SW480 (cell line): ENCODE measurements at places on chromosomes 12 and 14.

GRCh38 chr14:59125156-59125555 lies 63.3 kb upstream of the DAAM1 start:
- DNase-seq, result no peak

- peak; percentile 14 for DNase-seq
Observed at GRCh38 chr14:90300611-90301047, 31.1 kb downstream of the NRDE2 start.

GRCh38 chr12:32402946-32403345 lies 3.6 kb downstream of the FGD4 start:
- no peak for DNase-seq

- no peak for DNase-seq
Observed at GRCh38 chr12:63944586-63945228, 100.2 kb downstream of the SRGAP1 start.

DNA sequence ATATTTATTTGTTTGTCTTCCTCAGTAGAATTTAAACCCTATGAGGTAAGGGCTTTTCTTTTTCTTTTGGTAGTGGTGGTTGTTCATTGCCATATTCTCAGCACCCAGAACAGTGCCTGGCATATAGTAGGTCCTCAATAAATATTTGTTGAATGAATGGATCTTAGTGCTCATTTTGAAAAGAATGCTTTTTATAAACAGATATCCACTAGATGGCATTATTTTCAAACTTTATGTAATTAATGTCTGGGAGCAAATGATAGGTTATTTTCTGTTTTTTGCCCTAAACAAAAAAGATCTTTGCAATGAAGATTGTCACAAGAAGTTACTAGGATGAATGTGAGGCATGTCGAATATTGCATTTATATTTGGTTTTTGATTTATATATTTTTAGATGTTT lies 64.1 kb downstream of the RAD51B start:
- peak; percentile 17 for DNase-seq

DNA sequence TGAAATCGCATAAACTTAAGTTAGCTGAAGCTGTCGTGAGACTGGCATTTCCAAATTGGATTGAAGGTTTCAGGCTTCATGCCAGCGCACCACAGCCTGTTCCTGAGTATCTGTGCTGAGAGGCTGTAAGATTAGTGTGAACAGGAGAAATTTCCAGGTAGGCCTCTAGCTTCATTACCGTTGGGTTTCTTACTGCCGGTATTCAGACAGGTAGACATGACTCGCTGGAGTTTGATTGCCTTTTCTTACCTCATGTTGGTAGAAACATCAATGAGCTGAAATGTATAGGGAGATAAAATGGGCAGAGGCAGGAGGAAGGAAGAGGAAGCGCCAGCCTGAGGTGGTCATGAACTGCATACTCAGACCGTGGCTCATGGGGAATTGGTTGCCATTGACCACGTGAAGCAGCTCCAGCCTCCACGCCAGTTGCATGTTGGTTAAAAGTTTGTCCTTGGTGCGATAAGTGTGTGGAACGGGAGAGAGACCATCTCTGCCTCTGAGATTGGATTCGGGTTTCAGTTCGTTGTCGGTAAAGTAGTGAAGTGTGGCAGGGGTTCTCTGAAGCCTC lies 42.3 kb upstream of the MMP17 start:
- no peak for DNase-seq

DNA sequence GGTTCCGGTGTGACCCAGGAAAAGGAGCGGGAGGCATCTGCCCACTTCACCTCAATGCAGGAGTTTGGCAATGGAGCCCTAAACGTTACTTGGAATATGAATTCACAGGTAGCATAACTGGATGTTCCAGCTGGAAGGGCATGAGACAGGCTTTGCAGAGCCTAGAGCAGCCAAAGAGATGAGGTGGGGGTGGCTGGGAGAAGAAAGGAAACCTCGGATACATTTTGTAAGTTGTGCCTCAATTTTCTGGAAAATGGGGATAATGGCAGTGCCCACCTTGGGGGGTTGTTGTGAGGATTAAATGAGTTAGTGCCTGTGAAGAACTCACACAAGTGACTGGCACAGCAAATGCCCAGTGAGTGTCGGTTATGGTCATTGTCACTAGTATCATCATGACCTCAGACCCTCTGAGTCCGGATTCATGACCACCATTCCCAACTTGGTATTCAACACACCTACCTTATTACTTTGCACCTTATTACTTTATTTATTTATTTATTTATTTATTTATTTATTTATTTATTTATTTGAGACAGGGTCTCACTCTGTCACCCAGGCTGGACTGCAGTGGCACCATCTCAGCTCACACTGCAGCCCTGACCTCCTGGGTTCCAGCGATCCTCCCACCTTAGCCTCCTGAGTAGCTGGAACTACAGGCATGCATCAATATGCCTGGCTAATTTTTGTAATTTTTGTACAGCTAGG lies 56.0 kb downstream of the CLMN start:
- DNase-seq, result no peak

GRCh38 chr12:124278389-124279101 lies 16.3 kb upstream of the RFLNA start:
- peak; percentile 43 for DNase-seq

GRCh38 chr12:121762269-121762668 lies 31.2 kb downstream of the RHOF start:
- no peak for DNase-seq

DNA sequence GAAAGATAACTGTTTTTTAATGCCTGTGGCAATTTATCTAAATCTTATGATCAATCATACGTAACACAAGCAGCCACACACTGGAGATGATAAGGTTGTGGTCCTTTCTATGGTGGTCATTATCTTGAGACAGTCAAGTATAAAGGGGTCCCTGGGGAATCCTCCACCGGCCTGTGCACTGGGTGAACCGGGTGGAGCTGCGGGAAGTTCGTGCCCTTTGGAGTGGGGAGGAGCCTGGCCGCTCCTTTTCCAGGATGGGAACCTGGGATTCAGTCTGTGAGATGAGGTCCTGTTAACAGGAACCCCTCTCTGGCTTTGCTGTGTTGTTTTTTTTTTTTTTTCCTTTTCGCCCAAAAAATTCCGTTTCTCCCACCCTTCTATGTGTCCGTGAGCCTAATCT lies 167.5 kb upstream of the RPL10L start:
- DNase-seq, result no peak

DNA sequence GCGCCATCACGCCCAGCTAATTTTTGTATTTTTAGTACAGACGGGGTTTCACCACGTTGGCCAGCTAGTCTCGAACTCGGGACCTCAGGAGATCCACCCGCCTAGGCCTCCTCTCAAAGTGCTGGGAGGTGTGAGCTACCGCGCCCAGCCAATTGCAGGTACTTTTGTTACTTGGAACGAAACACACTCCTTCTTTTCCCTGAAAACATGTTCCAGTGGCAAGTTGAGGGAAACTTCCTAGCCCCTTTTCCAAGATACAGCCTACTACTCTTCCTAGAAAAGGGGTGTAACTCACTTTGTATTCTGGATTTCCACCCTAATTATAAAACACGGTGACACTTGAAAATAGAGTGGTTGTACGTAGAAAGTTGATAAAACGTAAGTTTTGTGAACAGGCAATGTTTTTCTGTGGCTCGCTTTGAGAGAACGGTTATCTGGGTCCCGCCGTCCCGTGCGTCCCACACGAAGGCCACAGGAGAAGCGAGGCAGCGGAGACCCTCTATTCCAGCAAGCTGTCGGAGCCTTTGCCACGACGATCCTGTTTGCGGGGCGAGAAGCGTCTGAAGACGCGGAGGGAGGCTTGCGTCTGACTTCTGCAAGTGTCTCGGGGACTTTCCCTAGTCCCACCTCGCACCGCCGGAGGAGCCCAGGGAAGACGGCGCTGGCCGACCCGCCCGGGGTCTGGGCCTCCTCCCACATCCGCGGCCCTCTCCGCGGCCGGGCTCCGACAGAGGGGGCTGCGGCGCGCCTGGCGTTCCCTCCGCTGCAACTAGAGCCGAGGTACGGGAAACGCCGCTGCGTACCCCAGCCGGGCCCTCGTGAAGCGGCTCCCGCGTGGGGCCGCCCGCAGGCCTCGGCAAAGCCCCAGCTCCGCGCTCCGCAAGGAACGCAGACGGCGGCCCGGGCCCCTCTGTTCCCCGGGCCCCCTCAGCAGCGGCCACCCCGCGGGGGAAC lies 745 bp downstream of the CDCA4 start:
- peak; percentile 33 for DNase-seq

DNA sequence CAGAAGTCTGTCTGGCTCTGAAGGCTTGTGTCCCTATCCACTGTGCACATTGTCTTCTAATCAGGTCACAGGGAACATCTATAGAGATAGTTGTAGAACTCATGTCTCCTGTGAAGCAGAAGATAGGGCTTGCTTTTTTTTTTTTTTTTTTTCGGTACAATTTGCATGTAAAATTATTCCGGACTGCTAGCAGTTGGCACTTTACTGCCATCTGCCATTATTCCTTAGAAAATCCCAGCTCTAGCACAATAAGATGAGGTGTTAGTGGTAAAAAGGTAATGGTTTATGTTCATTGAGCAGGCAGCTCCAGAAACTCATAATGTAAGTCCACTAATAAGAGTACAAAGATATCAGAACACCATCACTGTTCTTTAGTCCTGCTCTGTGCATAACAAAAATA lies 8.7 kb downstream of the MYRFL start:
- DNase-seq, result no peak

DNA sequence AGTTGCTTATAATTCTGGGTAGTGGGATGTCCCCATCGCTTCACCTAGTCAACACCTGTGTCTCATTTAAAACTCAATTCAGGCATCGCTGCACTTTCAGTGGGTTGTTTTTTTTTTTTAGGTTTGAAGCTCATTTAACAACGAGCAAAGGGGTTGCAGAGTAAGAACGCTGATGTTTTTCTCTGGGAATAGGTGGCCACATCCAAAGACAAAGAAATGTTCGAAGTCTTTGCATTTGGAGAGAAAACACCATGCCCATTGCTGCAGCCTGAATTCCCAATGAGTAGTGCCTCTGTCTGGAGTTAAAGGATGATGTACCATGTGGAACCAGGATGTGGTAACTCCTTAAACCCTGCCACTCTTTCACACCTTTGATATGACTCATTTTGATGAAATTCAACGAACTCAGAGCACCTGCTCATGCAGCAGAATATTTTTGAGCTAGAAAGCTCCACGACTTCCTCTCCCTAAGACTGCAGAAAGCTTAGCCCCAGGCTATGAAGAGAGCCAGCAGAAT lies 35.1 kb upstream of the BATF start:
- DNase-seq, result peak; percentile 95

DNA sequence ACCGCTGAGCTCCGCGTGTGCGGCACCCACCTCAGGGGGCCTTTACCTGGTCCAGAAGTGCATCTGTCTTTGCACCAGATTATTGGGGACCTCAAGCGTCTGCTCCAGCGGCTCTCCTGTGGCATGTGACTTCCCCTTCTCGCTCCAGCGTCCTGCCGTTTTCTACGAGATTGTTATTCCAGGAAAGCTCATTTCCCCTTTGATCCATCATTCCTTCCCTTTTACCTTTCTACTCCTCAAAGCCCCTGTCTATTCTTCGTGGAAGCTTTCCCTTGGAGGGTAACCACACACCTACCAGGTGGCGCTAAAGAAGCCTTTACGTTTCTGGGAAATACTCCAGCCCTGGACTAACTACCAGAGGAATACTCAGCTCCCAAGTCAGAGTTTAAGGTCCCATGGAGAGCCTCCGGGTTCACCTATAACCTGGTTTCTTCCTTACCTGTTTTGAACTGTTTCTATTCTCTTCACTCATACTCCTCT lies 1.5 kb downstream of the FKBP4 start:
- DNase-seq, result no peak

DNA sequence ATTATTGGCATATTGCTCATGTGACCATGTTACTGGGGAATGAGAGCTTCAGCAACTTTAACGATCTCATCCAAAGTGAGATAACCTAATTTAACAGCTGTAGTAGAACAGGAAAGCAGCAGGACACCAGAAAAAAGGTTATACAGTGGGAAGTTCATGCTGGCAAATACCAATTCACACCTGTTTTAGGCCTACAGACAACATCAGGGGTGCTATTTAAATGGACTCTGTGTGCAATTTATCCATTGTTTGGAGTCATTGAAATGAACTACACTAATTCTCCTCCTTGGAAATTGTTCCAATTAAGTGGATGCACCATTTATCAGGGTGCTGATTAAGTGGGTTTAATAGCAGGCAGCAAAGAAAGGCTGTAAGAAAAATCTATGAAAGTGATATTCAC lies 424.4 kb upstream of the LMO3 start:
- no peak for DNase-seq

- DNase-seq, result no peak
Observed at GRCh38 chr14:59197695-59198262, 9.3 kb downstream of the DAAM1 start.

GRCh38 chr12:10563966-10564365 lies 49.4 kb downstream of the MAGOHB start:
- no peak for DNase-seq

DNA sequence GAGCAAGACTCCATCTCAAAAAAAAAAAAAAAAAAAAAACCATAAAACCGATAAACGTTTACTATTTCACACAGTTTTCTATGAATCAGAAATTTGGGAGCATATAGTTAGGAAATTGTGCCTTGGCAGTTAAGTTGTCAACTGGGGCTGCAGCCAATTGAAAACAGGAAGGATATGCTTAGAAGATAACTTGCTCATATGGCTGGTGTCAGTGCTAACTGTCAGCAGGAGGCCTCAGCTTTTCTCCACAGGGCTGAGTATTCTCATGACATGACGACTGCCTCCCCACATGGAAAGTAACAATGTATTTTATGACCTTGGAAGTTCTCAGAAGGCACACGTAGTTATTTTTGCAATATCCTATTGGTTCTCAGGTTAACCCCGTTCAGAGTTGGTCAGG lies 29.6 kb upstream of the OR5AU1 start:
- DNase-seq, result no peak

DNA sequence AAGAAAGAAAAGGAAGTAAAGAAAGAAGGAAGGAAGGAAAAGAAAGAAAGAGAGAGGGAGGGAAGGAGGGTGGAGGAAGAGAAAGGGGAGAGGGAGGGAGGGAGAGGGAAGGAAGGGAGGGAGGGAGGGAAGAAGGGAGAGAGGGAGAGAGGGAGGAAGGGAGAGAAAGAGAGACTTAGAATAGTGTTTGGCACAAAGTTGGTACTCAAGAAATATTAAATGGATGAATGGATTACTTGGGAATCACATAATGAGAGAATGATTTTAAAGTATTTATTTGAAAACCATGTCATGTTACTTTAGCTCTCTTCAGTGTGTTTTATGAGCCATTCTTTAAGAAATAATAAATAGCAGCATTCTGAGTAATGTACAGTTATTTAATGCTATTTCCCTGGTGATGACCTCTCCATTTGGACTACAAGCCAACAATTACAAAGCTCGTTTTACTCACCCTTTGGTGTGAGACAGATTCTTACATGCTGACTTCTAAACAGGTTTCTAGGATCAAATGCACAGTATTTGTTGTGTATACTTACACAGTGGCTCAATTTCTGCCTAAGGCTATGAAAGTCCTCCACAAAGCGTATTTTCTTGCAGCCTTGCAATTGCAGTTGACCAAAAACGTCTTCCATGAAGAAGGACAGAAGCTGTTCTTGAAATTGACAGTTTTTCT lies 861 bp downstream of the IL26 start:
- no peak for DNase-seq

GRCh38 chr12:64469455-64470142 lies 17.7 kb downstream of the TBK1 start:
- DNase-seq, result no peak

- no peak for DNase-seq
Observed at GRCh38 chr12:80230068-80230467, 130.7 kb downstream of the OTOGL start.
